ENCODE measurements at places on chromosomes 3 and 15.

DNA sequence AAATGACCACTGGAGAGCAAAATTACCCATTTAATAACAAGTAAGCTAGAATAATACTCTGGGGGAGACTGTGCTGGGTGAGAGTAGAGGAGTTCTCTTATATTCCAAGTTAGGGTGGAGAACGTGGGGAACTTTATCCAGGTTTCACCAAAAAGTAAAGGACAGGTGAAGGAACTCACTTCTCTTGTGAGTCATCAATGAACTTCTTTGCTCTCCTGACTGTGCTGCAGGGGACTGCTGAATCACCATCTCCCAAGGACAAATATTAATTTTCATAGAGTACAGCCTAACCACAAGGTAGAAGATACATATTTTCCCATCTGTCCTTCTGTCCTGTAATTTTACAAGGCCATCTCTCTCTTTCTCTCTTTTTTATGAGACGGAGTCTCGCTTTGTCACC, 8.3 kb upstream of the PDCD6IP start:
- no peak for DNase-seq

GRCh38 chr3:12558706-12559105, 1.8 kb downstream of the MKRN2 start:
- DNase-seq: no peak

GRCh38 chr3:44522494-44522933, 32.5 kb upstream of the ZKSCAN7 start:
- no peak for DNase-seq

GRCh38 chr15:42009474-42009873, 11.4 kb downstream of the PLA2G4E start:
- DNase-seq: no peak

GRCh38 chr3:65669163-65669875, 369.4 kb downstream of the MAGI1 start:
- no peak for DNase-seq

DNA sequence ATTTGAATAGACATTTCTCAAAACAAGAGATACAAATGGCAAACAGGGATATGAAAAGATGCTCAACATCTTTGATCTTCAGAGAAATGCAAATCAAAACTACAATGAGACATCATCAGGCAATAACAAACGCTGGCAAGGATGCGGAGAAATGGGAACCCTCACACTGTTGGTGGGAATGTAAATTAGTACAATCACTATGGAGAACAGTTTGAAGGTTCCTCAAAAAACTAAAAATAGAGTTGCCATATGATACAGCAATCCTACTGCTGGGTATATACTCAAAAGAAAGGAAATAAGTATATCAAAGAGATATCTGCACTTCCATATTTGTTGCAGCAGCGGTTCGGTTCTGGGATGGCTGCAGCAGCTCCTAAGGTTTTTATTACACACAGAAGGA, 16.8 kb upstream of the LARS2 start:
- no peak for DNase-seq

- DNase-seq: no peak
These were observed 64.0 kb downstream of the DPH6 start for GRCh38 chr15:35481992-35482391.

- no peak for DNase-seq
These were observed 29.9 kb upstream of the TTC14 start for GRCh38 chr3:180571831-180572598.

- no peak for DNase-seq
These were observed 84.7 kb upstream of the LRRN1 start for GRCh38 chr3:3714572-3714971.

DNA sequence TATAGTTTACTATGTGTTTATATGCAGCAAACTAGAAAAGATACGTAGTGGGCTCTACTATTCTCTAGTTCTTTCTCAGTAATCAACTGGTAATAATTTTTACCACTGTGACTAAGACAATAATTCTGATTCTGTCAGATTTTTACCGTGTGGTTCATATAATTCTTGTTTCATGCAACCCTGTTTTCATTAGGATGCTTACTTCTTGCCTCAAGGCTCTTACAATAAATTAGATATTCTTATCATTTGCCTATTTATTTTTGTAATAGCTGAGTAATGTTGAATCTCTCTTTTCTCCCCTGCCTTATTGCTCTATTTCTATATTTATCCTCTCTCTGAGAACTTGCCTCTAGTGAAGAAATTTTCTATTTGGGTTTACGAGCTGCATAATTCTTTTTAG, 524.7 kb downstream of the NAALADL2 start:
- DNase-seq: no peak

DNA sequence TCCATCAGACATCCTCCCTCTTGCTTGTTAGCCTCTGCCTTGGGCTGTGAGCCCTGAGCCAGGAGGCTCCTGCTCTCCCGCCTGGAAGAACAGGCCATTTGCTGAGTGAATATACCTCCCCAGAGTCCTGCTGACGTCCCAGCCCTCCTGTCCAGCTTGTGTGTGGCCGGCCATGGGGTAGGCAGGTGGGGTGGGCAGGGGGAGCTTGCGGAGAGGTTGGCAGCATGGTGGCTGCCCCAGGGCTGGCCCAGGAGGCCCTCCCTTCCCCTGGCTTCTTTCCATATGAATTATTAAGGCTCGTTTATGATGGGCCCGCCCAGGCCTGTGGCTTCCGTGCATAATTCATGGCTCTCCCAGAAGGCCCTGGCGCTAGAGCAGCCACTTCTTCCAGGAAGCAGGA, 18.7 kb downstream of the CACNA2D2 start:
- no peak for DNase-seq

DNA sequence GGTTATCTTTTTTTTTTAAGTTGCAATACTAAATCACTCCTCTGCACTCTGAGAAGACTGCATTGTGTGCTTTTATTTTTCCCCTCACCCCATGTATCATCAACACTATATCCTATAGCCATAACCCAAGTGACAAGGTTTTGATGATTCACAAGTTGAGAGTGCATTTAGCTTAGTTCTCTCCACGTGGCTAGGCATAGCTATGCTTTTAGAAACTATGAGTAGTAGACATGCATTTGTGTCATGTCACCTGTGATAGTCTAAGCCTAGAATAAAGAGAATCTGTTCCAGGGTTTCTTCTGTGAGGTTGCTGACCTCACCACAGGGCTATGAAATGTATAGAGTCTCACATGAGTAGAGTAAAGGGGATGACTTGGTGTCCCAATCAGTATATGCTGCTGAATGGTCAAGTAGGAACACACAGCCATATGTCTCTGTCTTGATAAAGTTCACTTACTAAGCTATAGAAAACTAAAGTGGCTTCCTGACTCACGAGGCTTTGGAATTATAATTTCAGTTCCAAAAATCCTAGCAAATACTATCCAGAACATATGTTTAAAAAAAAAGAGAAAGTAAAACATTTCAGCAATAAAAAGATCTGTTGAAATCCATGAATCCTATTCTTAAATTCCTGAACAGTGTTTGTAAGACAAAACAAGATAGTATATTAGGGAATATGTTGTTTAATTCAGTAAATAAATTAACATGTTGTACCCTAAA, 206.3 kb downstream of the LSAMP start:
- DNase-seq: no peak

- DNase-seq: no peak
These were observed 9.5 kb downstream of the TADA3 start for GRCh38 chr3:9782770-9783169.

- DNase-seq: peak; percentile 81
These were observed 78.2 kb downstream of the CCNL1 start for GRCh38 chr3:157081626-157082210.

DNA sequence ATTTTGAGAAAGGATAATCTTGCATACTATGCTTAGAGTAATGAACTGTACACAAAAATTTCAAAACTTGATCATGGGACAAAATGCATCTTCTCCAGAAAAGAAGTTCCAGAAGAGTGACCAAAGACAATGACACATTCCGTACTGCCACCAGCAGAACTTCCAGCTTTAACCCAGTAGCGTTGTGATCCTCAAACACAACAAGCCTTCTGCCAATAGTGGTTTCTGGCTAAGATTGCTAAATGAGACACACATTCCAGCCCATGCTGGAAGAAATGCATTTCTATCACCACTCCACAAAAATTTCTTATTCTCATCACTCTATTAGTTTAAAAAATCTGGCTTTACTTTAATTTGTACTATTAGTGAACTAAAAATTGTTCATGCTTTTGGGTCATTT, 334.9 kb downstream of the TBC1D5 start:
- DNase-seq: no peak

GRCh38 chr3:105139881-105140560, 226.7 kb upstream of the ALCAM start:
- no peak for DNase-seq

- DNase-seq: peak; percentile 70
These were observed 12.9 kb downstream of the VPS18 start for GRCh38 chr15:40906991-40907802.

- DNase-seq: peak; percentile 18
These were observed 7.9 kb downstream of the KIF7 start for GRCh38 chr15:89647191-89647851.

- DNase-seq: no peak
These were observed 2.3 kb downstream of the ADAMTSL3 start for GRCh38 chr15:83656192-83656591.

DNA sequence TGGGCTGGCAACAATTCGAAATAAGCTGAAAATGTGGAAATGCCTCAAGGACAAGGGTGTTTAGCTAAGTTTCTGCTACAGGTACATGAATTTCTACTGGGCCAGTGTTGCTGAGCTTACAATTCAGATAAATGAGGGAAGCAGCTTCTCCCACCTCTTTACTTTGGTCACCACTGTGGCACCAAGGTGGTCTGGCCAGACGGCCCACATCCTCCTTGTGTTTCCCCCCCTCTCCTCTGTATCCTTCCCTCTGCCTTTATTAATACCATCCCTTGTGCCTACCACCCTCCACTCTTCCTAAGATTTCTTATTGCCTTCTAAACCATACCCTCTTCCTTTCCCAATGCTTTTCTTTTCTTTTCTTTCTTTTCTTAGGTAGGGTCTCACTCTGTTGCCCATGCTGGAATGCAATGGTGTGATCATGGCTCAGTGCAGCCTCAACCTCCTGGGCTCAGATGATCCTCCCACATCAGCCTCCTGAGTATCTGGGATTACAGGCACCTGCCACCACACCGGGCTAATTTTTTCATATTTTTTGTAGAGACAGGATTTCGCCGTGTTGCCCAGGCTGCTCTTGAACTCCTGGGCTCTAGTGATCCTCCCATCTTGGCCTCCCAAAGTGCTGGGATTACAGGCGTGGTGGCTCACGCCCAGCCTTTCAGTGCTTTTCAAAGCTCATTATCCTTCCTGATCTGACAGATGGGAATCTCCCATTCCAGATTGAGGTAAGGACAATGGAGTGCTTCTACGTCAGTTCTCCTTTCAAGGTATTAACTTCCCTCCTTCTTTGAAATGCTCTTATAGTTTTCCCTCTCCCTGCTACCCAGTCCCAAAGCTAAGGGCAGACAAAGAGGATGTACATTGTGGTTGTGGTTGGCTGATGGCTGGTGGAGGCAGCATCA, 14.8 kb downstream of the ANXA2 start:
- no peak for DNase-seq

GRCh38 chr15:59296181-59296617, 76.5 kb downstream of the MYO1E start:
- no peak for DNase-seq

DNA sequence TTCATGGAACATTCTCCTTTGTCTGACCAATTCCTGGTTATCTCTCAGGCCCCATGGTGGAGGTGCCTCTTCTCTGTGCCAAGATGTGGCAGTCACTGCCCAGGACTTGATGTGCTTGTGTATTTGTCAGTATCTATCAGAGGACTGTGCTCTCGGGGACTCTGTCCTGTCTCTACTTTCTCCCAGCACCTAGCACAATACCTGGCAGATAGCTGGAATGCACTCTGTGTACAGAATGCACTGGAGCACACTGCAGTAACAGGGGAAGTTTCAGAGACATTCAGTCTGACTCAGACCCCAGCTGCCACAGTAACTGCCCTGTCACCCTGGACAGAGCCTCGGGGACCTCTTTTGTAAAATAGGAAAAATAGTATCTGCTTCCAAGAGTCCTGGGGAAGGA, 34.6 kb upstream of the SV2B start:
- DNase-seq: no peak

- DNase-seq: no peak
These were observed 27.2 kb downstream of the IQSEC1 start for GRCh38 chr3:13045904-13046568.

GRCh38 chr3:69231929-69232440, 109.6 kb upstream of the LMOD3 start:
- no peak for DNase-seq

DNA sequence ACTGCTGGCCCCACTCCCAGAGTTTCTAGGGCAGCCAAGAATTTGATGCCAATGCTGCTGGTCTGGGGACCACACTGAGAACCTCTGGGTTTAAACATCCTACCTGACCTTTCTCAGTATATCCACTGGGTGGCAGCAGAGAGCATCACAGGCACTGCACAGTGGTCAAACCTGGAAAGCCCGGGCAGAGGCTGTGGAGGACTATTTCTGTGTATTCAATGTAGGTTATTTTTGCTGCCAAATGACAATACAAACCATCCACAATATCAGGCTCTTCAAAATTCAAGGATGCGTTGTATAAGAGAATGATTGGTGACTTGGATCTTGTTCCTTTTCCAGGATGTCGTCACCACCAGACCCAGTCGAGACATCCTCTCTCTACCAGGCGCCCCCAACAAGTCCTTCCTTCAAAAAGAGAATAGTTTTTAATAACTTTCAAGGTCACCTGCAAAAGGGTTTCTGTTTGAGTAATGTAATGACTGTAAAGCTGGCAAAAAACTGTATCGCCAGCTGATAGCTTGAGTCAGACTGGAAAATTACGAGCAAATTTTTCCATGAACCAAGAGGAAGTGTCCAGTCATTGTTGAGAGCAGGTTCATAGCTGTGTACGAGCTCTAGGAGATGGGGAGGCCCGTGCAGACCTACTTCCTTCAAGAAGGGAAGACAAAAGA, 30.5 kb upstream of the MYZAP start:
- peak; percentile 66 for DNase-seq

DNA sequence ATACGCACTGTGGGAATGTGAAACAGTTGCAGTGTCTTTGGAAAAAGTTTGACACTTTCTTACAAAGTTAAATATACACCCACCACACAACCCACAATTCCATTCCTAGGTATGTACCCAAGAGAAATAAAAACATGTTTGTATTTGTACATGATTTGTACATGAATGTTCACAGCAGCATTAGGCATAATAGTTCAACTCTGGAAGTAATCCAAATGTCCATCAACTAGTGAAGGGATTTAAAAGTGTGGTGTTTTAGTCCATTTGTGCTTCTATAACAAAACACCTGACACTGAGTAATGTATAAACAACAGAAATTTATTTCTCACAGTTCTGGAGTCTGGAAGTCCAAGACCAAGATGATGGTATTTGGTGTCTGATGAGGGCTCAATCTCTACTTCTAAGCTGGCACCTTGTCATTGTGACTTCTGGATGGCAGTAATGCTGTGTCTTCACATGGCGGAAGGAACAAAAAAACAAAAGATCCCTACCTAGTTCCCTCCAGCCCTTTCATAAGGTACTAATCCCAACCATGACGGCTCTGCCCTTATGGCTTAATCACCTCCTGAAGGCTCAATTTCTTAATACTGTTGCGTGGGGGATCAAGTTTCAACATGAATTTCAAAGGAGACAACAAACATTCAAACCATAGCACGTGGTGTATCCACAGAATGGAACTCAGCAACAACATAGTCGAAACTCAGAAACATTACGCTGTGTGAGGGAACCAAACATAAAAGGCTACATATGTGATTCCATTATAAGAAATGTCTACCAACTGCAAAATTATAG, 120.5 kb downstream of the AQP9 start:
- no peak for DNase-seq

- no peak for DNase-seq
These were observed 24.8 kb downstream of the IL16 start for GRCh38 chr15:81221449-81221848.

- DNase-seq: no peak
These were observed 253.7 kb downstream of the PLCL2 start for GRCh38 chr3:17138246-17139039.

All from CD8-positive, alpha-beta memory T cell (primary cell).